ENCODE measurements at places on chromosomes 1 and 21. TPM values are rescaled to one million over a fixed set of nuclear protein-coding genes. Genes with fewer than 3 reads are reported as not detected.
A peak's percentile ranks its signal among the peaks of the same experiment; 100 is the strongest.

- peaks cover 36% of the 10 kb centered on the region for H3K4me1 ChIP-seq
- H3K27me3 ChIP-seq = no peaks in the 10 kb centered on the region
- DNase-seq = no peak
- H3K27ac ChIP-seq = no peak overlapping the region
Observed at GRCh38 chr1:205266611-205267305, 39.0 kb downstream of the TMCC2 start.

DNA sequence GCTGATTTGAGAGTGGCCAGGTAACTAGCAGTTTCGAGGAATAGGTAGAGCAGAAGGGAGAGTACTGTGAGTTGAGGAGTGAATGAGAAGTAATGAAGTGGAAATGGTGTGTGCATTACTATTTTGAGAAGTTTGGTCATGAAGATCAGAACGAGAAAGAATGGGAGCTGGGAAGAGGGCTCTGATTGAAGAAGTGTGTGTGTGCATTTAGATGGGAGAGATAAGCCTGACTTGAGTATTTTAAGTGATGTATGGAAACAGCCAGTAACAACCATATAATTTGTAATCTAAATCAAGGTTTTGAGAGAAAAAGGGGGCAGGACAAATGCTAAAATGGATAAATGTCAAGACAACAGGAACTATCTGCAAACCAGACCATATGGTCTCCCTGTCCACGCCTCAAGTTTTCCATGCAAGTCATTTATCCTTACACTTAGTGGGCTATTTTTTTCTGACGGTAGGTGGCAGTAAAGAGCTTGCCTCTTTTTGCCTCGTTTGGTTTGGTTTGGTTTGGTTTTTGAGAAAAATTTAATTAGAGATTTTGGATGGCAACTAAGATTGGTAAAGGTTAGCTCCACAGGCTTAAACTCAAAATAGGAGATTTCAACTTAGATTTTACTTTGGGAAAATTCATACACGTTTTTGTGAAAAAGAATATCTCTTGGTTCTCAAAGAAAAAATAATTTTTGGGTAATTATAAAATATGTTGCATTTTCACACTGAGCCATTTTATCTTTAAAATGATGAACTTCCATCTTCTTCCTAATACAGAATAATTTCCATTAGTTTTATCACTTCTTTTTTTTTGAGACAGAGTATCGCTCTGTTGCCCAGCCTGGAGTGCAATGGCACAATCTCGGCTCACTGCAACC is 9.5 kb upstream of the B3GALNT2 start:
- no peaks in the 10 kb centered on the region for H3K36me3 ChIP-seq
- H3K4me1 ChIP-seq = no peaks in the 10 kb centered on the region
- no peaks in the 10 kb centered on the region for H3K27me3 ChIP-seq
- peak; percentile 72 for DNase-seq

DNA sequence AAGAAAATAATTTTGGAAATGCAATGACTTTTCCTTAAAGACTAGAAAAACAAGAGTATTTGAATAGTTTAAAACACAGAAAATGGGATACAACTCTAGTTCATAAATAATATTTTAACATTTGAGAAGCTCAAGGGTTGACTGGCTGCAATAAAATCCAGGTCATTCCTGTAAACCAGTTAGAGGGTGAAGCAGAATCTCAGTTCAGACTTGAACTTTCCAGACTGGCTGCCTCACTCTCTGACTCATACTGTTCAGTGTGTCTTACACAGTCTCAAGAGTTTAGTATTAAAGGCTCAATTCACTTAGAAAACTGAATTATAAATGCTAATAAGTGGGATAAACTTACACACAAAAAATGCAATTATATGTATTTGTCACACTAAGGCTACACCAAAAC is 89.9 kb downstream of the RAVER2 start:
- DNase-seq = no peak
- no peaks in the 10 kb centered on the region for H3K27me3 ChIP-seq
- H3K27ac ChIP-seq = peak overlapping the region; percentile 4
- H3K4me1 ChIP-seq = peaks cover 48% of the 10 kb centered on the region

DNA sequence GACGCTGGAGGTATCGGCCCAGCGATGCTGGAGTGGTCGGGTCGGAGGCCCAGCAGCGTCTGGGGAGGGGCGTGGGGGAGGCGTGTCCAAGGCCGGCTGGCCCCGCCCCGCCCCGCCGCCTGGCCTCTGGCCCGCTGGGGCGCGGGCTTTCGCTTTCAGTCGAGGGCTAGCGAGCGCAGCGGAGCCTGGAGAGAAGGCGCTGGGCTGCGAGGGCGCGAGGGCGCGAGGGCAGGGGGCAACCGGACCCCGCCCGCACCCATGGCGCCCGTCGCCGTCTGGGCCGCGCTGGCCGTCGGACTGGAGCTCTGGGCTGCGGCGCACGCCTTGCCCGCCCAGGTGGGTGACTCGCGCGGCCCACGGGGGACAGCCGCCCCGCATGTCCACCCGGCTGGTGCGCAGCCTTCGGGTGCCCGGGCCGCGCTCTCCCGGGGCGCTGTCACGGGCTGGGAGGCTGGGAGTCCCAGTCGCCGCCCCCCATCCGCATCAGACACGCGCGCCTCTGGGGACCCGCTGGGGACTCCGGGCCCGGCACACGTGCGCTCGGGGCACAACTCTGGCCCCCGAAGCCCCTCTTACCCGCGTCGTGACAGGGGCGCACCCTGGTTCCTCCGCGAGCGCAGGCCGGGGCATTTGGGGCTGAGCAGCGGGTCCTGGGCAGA is at the start of gene TNFRSF1B:
Gene TNFRSF1B, plus strand, starts transcription at position 158 of the 659 bp plus-strand sequence. Its CDS starts 101 bp downstream, at position 259.
- peak within 1 kb of the TSS; percentile 77 for H3K4me3 ChIP-seq
- H3K27ac ChIP-seq = peak within 1 kb of the TSS; percentile 25
- DNase-seq = peak; percentile 71
- peaks cover 25% of the 10 kb centered on the region for H3K4me1 ChIP-seq
- no peaks in the 10 kb centered on the region for H3K36me3 ChIP-seq
- H3K27me3 ChIP-seq = no peaks in the 10 kb centered on the region

The SAMD13 gene
- 3.9 TPM for total RNA-seq
